ENCODE measurements at places on chromosomes 4 and X. TPM values are rescaled to one million over a fixed set of nuclear protein-coding genes. Genes with fewer than 3 reads are reported as not detected.

Gene AKAP17A
- total RNA-seq = 13.1 TPM

Gene BRS3
- not detected for total RNA-seq

Gene SSX3
- not detected for total RNA-seq

Gene HELT
- not detected for total RNA-seq

Gene RRH
- total RNA-seq = not detected

Gene AMTN
- not detected for total RNA-seq

Gene PPP1R2C
- not detected for total RNA-seq
